Umbilical cord (tissue), 2 donors: ENCODE measurements at places on chromosomes 7 and 10.

DNA sequence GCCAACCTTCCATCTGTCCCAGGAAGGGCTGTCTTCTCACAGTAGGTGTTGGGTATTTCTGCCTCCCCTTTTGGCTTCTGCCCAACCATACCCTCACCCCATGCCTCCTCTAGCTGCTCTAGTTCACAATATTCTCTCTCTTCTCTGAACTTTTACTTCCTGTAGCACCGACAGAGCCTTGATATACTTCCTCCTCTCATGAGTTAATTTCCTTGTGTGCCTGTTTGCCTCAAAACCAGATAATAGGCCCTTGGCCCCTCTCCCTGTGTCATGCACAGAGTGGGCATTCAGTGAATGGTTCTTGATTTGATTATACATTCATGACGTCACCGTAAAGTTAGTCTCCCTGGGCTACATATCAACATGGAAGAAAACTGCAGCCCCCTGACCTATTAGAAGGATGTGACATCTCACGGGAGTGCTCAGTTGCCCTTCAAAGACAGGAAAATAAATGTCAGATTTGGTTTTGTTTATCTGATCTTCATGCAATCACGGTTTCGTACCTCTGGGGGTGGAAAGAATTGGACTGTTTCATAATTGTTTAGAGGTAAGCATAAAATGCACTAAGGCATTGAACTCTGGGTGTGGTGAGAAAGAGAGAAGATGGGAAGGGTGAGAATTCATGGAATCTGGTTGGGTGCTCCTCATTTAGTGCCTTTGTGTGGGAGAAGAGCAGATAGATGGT lies 127.7 kb downstream of the ITIH5 start:
- DNase-seq, result no peak

DNA sequence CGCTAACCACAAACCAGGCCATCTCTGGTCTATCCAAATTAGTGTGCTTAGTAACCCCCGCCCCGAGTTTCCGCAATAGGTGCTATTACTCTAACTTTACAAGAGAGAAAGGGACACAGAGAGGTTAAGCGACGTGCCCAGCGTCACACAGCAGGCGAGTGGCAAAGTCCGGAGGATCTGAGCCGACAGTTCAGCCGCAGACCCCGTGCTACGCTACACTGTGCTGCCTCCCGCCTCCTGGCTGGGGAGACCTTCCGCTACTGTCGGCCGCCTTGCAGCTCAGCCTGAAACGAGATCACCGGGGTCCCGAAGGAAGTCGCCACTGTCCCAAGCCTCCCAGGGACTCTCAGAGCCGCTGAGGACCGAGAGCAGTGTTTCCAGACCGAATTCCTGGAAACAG lies 799 bp downstream of the INTS1 start:
- no peak for DNase-seq

- no peak for DNase-seq
Observed at GRCh38 chr10:93604146-93604545, 3.1 kb upstream of the RBP4 start.

- DNase-seq, result peak; percentile 15
Observed at GRCh38 chr10:8962249-8962648, 907.8 kb downstream of the GATA3 start.

DNA sequence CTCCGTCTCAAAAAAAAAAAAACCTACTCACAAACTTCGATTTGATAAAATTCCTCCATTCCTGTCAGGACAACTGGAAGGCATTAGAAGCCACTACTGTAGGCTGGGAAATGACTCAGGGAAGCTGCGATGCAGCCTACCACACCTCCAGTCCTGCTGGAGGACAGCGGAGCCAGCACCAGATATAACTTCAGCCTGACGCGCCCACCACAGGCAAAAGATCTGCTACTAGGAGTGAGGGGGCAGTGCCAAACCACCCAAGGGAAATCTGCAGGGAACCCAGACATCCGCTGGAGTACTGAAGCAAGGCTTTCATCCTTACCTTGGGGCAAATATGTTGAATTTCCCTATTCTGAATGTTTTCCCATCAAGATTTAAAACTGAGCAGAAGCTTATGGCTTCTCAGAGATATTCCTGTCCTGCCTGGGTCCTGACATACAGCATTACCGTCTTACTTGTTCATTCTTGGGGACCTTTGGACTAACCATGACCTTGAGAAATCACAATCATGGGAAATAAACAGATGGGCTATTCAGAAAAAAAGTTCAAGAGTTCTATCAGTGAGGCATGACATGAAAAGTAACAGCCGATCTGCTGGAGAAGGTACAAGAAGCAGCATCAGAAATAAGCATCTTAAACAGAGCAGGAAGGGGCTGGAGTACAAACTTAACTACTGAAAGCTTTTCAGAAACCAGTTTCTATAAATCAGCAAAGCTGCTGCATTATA lies 20.4 kb downstream of the BCCIP start:
- DNase-seq, result no peak

DNA sequence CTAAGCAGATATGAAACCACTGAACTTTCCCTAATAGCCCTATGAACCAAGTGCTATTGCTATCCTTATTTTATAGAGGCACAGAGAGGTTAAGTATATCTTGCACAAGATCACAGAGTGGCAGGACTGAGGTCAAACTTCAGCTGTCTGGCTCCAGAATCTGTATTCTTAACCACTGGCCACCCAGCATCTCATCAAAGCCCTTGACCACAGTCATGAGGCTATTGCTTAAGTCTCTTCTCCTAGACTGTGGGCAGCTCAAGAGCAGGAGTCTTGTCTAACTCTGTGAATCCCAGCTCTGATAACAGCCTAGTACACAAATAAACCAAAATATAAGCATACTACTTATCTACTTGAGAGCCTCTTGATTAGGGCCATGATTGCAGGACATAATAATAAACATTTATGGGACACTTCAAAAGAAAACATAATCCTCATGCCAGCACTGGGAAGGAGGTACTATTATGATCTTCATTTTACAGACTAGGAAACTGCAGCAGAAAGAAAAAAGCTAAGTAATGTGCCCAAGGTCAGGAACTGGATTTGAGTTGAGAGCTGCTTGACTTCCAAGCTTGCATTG lies 22.4 kb upstream of the SMC3 start:
- peak; percentile 20 for DNase-seq

DNA sequence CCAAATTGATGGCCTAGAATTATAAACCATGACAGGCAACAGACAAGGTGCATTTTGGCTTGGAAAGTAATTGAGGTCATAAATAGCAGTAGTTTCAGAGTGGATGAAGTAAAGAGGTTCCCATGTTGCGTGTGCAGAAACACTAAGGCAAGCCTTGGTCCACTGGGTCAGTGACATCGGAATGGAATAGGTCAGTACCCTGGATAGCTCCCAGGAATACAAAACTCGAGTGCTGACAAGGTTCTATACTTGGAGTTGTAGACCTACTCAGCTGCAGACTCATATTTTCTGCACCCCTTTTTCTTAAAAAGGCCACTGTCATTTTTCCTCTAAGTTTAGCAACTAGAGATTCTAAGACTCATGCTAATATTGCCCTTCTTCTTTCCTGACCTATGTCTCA lies 132.8 kb downstream of the DYNC1I1 start:
- no peak for DNase-seq

DNA sequence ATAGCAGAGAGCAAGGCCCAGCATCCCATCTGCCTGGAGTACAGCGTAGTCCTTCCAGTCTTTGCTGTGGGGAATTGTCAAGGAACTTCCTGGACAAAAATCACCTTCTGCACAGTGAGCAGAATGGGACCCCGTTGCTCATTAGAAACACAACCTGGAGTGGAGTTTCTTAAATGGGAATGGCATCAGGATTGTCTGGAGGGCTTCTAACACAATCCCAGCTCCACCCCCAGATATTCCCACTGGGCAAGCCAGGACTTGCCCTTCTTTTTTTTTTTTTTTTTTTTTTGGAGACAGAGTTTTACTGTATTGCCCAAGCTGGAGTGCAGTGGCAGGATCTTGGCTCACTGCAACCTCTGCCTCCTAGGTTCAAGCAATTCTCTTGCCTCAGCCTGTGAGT lies 356.4 kb downstream of the GALNT17 start:
- DNase-seq, result no peak

- DNase-seq, result no peak
Observed at GRCh38 chr7:124398937-124399552, 366.2 kb upstream of the TMEM229A start.

DNA sequence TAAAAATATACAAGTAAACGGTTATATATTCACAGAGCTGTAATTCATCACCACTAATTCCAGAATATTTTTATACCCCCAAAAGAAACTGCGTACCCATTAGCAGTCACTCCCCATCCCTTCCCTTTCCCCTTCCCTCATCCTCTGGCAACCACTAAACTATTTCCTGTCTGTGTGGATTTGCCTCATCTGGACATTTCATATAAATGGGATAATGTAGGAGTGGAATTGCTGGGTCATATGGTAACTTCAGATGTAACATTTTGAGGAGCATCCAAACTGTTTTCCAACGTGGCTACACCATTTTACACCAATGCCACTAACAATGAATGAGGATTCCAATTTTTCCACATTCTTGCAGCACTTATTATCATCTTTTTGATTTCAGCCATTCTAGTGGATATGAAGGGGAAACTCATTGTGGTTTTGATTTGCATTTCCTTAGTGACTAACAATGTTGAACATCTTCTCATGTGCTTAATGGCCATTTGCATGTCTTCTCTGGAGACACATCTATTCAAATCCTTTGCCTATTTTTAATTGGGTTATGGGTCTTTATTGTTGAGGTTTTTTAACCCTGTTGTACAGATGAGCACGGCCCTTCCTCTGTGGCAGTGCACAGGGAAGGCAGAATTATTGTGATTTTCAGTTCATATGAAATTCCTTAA lies 79.2 kb downstream of the RBM20 start:
- DNase-seq, result no peak

- DNase-seq, result no peak
Observed at GRCh38 chr7:150934045-150934766, 43.9 kb downstream of the KCNH2 start.

DNA sequence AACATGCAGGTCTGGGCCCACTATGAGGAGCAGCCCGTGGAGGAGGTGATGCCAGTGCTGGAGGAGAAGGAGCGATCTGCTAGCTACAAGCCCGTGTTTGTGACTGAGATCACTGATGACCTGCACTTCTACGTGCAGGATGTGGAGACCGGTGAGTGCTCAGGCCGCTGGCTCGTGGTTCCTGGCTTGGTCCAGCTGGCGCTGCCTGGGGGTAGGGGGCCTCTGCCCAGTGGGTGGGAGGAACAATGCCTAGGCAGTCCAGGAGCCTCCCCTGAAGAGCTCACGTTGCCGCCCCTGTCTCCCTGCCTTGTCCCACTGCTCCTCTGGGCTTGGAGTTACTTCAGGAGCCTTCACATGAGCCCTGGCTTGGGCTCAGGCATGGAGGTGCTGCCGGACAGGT lies 50.1 kb upstream of the LRRC4 start:
- no peak for DNase-seq

- no peak for DNase-seq
Observed at GRCh38 chr7:79361214-79361613, 92.3 kb downstream of the MAGI2 start.

- peak; percentile 28 for DNase-seq
Observed at GRCh38 chr10:107409522-107409921, 245.0 kb upstream of the SORCS1 start.

- no peak for DNase-seq
Observed at GRCh38 chr10:92327445-92328433, 36.8 kb downstream of the MARCHF5 start.

- no peak for DNase-seq
Observed at GRCh38 chr7:151769188-151769821, 107.6 kb downstream of the PRKAG2 start.

- DNase-seq, result no peak
Observed at GRCh38 chr10:109958059-109958458, 34.7 kb upstream of the XPNPEP1 start.

DNA sequence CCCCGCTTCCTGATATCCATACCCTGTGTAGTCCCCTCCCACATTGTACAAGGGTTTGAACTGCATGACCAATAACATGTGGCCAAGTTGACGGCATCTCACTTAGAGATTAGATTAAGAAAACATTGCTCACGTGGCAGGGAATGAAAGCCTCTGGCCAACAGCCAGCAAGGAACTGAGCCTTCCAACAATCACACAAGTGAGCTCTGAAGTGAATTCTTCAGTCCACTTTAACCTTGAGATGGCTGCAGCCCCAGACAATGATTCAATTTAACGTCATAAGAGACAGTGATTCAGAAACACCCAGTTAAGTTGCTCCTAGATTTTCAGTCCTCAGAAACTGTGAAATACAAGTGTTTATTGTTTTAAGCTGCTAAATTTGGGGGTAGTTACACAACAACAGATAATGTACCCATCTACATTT lies 165.9 kb upstream of the PLXNA4 start:
- peak; percentile 5 for DNase-seq

- peak; percentile 31 for DNase-seq
Observed at GRCh38 chr7:159068488-159068811, 76.2 kb downstream of the VIPR2 start.

- DNase-seq, result peak; percentile 44
Observed at GRCh38 chr10:74841265-74841973, 15.0 kb downstream of the KAT6B start.

- DNase-seq, result no peak
Observed at GRCh38 chr7:16776053-16776452, 22.5 kb downstream of the TSPAN13 start.

GRCh38 chr7:92832534-92833023 lies 3.8 kb downstream of the CDK6 start:
- no peak for DNase-seq

DNA sequence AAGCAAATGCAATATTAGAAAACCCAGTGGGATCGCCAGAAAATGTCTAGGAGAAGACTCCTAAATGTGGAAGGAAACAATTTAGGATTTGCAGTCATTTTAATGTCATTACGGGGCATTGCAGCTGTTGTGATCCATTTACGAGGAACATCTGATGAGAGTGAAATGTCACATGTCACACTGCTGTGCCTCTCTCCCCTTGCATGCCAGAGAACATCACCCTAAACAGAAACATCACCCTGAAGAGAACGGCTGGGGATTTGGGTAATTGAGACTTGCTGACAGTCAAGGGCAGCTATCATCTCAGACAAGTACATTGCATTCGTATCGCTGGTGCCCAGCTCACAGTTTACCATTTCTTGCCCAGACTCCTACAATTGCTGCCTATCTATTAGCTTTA lies 785.7 kb upstream of the POM121L12 start:
- DNase-seq, result no peak

- DNase-seq, result no peak
Observed at GRCh38 chr7:24241206-24241605, 42.8 kb upstream of the NPY start.

DNA sequence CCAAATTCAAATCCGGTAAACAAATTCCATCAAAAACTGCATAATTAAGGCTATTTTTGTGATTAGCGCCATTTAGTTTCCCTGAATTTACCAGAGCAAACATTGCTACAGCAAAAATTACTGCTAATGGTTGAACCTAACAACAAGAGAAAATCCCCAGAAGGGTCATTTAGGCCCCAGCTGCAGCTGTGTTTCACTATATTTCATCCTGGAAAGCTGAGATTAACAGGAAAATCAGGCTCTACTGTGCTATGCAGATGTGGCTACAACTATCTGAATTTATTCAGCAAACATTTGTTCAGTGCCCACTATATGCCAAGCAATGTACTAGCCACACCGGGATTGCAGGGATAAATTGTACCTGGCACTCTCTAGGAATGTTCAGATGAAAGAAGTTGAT lies 104.0 kb downstream of the PON1 start:
- DNase-seq, result no peak
